ENCODE measurements at places on chromosomes 3 and 15. TPM values are rescaled to one million over a fixed set of nuclear protein-coding genes. Genes with fewer than 3 reads are reported as not detected.

GRCh38 chr15:71294911-71295602 lies 179.8 kb downstream of the THSD4 start:
- no peak for DNase-seq

DNA sequence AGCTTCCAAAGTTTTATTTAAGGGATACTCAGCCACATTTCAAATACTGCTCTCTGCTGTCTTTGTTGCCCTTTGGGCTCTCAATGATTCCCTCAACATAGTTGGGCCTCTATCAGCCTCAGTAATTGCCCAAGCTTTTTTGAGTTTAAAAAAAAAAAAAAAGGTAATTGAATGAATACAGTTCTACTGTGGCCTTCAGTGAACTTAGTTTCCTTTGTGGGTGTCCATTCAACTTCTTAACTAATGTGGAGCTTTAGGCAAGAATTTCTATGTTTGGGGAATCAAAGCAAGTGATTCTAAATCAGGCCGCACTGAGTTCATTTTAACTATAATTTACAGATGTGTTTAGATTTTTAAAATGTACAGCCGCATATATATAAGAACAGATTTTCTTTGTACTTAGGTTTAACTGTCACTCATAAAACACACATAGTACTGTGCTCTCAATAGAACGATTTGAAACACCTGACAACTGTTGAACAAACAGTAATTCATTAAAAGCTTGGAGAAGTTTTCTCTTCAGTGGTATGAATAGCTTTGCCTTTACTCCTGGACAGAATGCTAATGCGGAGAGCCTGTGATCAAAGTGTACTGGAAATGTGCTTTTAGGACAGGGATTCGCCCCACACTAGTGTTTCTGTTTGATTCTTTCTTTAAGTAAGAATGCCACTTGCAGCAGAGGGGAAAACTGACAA lies 844.9 kb upstream of the SEMA6D start:
- no peak for DNase-seq

DNA sequence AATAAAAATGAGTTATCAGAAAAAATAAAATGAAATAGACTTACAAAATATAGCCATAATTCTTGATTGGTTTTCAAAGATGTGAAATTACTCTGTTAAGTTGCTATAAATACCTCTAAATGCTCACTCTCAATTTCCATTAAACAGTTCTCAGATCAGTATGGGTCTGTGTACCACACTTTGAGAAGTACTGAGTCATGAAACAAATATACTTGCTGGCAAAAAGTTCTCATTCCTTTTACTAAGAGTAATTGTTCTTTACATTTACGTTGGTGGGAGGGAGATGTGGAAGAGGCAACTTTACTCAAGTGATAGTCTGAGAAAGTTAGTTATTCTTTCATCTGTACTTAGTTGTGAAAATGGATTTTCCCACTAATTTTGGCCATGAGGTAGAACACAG lies 96.3 kb downstream of the ZNF385D start:
- no peak for DNase-seq

DNA sequence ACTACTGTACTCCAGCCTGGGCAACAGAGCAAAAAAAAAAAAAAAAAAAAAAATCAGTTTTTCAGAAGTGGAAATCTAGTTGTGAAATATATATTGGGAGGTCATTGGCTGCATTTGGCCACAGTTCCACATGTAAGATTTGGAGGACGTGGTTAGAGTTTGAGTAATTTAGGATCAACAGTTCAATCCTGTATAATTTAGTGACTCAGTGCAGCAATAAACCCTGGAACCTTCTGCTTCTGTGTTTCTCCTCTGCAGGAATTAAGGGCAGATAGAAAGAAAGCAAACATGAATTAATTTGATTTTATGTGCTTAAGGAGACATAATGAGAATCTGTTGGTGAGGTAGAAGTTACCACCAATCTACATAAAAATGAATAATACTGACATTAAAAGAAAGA lies 347.0 kb downstream of the PTPRG start:
- DNase-seq = no peak

GRCh38 chr3:46337911-46338310 lies 16.0 kb upstream of the CCR2 start:
- DNase-seq = no peak

- no peak for DNase-seq
These were observed 11.0 kb upstream of the FAM219B start for GRCh38 chr15:74917676-74918075.

DNA sequence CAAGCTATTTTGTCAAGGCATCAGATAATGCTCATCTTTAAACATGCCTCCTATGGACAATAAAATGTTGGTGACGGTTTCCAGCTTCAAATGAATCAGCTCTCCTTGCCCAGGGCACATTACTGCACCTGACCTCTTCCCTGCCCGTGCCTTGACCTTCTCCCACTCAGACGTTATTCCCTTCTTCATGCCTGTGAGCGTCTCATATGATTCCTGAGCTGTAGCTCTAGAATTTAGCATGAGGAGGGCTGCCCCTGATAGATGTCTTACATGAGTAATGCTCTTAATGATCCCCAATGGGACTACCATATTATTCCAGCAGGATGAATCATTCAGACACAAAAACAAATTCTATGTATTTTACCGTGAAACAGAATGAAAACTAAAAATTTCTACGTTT lies 762.7 kb downstream of the ROBO1 start:
- DNase-seq = no peak

SIDT1 gene
- 1.3 TPM for total RNA-seq

DNA sequence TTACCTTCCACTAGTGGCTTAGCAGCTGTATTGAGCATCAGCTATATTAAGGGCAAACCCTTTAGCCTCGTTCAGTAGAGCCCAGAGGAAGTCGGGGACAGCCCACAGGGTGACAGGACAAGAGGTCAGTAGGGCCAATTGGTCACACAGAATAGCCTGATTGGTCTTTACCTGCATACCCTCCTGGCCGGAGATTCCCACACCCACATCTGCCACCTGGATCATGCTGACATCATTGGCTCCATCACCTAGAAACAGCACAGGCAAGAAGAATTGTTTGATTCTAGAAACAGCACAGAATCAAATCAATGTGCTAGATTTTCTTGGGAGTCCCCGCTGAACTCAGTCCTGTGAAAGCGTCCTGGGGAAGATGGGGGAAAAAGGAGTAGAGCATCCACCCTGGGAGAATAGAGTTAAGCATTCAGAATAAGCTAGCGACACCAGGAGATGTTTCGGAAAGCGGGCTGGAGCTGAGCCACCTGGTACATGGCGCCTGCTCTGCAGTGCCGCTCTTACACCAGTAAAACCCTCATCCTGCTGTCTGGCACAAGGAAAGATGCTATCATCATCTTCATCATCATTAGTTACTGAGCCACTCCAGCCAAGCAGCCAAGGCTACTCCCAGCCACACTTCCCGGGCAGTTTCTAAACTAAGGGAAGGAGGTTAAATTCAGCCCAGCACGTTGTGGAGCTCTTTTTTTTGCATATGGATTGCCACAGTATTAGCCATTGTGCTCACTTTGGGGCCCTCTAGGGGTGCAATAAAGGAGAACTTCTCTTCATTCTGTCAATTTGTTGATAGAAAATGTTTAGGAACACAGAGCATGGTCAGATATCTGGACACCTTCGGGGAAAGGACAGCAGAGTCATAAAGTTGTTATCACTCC lies 171.3 kb downstream of the ATP10A start:
- no peak for DNase-seq

DNA sequence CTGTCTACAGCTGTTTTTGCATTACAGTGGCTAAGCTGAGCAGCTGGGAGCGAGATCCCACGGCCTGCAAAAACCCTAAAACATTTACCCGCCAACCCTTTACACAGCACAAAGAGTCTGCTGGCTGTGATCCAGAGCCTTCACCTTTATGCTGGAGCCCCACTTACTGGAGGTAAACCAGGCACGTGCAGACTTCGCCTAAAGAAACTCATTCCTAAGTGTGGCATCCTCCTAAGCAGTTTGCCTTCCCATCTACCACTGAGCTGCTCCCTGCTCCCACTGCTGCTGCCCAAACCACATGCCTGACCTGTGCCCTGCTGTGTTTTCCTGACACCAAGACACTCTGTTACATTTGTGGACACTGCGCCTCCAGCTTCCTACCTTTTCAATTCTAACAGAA lies 53.0 kb downstream of the CHSY1 start:
- no peak for DNase-seq

MYRIP gene
- total RNA-seq = 0.95 TPM

CP gene
- 1.4 TPM for total RNA-seq

DNA sequence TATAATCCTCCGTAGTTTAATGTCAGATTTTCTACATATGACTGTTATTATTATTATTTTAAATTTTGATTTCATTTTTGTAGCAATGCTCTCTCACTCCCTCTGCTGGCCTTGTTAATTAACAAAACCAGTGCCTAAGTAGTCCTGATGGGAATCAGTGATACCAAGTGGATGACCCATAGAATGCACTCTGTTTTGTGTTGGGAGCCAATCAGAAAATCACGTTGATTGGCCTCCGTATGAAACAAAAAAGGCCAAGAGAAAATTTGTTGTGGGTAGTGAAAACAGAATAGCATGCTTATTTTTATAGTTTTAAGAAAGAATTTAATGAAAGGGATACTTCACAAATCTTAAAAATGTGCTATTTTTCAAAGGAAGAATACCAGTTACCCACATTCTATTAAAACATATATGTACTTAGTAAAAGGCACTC lies 34.4 kb upstream of the MEIS2 start:
- DNase-seq = no peak

GRCh38 chr15:101210466-101210865 lies 41.4 kb downstream of the CHSY1 start:
- no peak for DNase-seq

DNA sequence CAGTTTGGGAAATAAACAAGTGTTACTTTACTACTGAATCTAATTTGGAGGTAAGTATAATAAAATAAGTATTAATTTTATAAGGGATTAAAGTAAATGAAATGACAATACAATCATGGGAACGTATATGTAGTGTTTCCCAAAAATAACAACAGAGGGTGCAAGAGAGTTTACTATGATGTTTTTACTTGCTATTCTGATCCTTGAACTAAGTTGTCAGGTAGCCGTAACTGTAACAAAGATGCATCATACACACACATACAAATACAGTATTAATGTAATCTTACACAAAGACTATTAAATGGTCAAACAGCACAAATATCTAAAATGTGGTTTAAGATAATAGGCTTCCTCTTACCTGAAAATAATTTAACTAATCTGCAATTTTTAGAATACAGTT lies 311.4 kb downstream of the TBC1D5 start:
- no peak for DNase-seq

GABRR3 gene
- not detected for total RNA-seq

GRAMD1C gene
- total RNA-seq = 1.1 TPM

DNA sequence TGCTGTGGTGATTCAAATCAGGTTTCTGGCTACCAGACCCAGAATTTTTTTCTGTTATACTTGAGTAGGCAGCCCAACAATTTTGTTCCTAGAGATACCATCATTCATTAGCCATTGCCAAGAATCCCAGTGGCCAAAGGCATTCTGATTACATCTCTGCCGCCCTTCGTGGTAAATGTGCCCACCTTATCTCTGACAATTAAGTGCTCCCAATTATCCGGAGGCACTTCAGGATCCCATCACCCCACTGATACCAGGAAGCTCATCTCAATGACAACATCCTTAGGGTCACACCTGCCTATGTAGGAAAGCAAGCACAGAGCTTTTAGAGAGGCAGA lies 43.2 kb upstream of the RPL35A start:
- no peak for DNase-seq

- DNase-seq = peak; percentile 17
These were observed 26.9 kb upstream of the LCTL start for GRCh38 chr15:66592505-66593218.

DNA sequence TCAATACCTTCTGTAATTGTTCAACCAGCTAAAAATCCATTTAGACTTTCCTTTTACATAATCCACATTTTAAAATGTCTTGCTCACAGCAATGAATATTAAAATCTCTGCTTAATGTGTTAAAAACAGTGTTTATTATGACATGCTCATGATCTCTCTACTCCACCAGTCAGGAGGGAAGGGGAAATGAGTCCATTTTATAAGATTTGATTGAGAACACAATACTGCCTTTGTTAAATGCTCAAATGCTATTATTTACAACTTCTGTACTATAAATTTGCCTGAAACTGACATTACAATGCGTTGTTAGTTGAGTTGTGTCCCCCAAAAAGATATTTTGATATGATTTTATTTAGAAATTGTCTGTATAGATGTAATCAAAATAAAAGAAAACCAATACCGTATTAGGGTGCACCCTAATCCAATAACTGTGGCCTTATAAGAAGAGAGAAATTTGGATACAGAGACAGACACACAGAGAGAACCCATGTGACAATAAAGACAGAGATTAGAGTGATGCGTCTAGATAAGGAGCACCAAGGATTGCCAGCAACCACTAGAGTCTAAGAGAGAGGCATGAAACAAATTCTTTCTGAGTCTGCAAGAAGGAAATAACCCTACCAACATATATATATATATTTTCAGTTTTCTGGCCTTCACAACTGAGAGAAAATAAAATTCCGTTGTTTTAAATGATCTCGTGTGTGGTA lies 9.1 kb upstream of the PLSCR4 start:
- no peak for DNase-seq

All from heart left ventricle (tissue), 16 donors.